GM23248 (cell line): ENCODE measurements at places on chromosomes 11 and 22. TPM values are rescaled to one million over a fixed set of nuclear protein-coding genes. Genes with fewer than 3 reads are reported as not detected.

DNA sequence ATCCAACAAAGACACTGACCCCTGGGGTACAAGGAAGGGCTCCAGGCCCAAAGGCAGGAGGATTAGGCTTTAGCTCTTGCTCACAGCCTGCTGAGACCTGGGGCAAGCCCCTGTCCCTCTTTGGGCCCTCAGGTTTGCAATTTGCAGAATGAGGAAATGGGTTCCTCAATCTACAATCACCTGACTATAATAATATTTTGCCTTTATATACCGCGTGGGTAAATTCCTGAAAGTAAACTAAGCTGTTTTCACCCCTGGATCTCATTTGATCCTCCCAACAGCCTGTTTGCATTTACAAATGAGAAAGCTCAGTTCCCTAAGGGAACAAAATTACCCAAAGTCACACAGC, 797 bp downstream of the STARD10 start:
- DNase-seq = no peak
- peak overlapping the region; percentile 59 for H3K27ac ChIP-seq
- no peaks in the 10 kb centered on the region for H3K27me3 ChIP-seq
- peaks cover 26% of the 10 kb centered on the region for H3K4me1 ChIP-seq
- H3K36me3 ChIP-seq = no peaks in the 10 kb centered on the region
- H3K4me3 ChIP-seq = peak overlapping the region; percentile 95

ARHGAP32 gene
- total RNA-seq = 4.7 and 5.5 TPM in 2 replicates

OR52A1 gene
- total RNA-seq = not detected in 2 replicates

- peaks cover 3% of the 10 kb centered on the region; the same call in 1 of the 2 replicates for H3K4me1 ChIP-seq
- no peak overlapping the region for H3K27ac ChIP-seq
- H3K36me3 ChIP-seq = no peaks in the 10 kb centered on the region
Observed at GRCh38 chr11:120978701-120979100, 45.2 kb upstream of the TBCEL start.

DNA sequence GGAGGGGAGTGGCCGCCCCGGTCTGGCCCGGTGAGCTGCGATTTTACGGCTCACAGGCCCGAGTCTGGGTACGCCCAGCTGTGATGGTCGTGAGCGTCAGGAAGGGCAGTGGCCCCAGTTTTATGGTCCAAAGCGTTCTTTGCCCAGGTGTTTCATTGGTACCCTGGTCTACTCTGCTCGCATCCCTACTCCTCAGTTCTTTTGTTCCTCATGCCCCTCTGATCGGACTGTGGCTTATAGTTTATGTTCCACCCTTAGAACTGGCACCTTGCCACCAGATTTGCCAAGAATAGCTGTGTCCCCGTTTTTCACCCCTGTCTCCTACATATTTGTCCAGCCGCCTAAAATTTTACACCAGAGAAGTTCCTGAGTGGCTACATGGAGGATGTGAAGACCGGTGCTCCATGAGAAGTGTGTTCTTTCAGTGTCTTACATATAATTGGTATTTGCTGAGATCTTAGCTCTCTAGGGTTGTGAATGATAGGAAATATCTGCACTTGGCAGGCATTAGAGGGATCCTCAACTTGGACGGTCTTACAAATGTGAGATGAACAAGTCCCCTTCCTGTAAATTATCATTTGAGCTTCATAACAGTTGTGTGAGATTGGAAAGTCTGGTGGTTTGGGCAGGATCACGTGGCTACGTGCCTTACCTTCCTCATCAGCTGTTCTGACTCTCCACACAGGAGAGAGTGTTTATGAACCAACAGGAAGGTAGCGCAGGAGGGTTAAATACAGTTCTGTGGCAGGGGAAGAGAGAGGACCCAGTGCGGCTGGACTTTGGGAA, 1.1 kb downstream of the PANX1 start:
- no peaks in the 10 kb centered on the region for H3K27me3 ChIP-seq
- no peaks in the 10 kb centered on the region for H3K36me3 ChIP-seq
- H3K27ac ChIP-seq = peak overlapping the region; percentile 96
- H3K4me1 ChIP-seq = peaks cover 44% of the 10 kb centered on the region
- no peak for DNase-seq

- H3K27me3 ChIP-seq = no peaks in the 10 kb centered on the region
- H3K36me3 ChIP-seq = no peaks in the 10 kb centered on the region
- peak; percentile 83 for DNase-seq
- no peak overlapping the region for H3K4me3 ChIP-seq
Observed at GRCh38 chr22:26669060-26669481, 11.7 kb downstream of the MIAT start.

GRCh38 chr11:76232026-76232665, 25.8 kb upstream of the WNT11 start:
- H3K4me1 ChIP-seq = 0 out of 2 replicates have a peak, but pooled peaks cover 7% of the 10 kb centered on the region
- no peak for DNase-seq
- H3K27me3 ChIP-seq = no peaks in the 10 kb centered on the region
- no peak overlapping the region for H3K4me3 ChIP-seq
- H3K36me3 ChIP-seq = no peaks in the 10 kb centered on the region
- no peak overlapping the region for H3K27ac ChIP-seq

HEPN1 gene
- not detected in 2 replicates for total RNA-seq

- H3K27me3 ChIP-seq = peaks cover 6% of the 10 kb centered on the region; the same call in 1 of the 2 replicates
- no peaks in the 10 kb centered on the region for H3K36me3 ChIP-seq
- no peak overlapping the region for H3K27ac ChIP-seq
- peaks cover 7% of the 10 kb centered on the region for H3K4me1 ChIP-seq
- H3K4me3 ChIP-seq = peak overlapping the region; percentile 94
Observed at GRCh38 chr11:121291896-121292494, 576 bp upstream of the SC5D start.

DNA sequence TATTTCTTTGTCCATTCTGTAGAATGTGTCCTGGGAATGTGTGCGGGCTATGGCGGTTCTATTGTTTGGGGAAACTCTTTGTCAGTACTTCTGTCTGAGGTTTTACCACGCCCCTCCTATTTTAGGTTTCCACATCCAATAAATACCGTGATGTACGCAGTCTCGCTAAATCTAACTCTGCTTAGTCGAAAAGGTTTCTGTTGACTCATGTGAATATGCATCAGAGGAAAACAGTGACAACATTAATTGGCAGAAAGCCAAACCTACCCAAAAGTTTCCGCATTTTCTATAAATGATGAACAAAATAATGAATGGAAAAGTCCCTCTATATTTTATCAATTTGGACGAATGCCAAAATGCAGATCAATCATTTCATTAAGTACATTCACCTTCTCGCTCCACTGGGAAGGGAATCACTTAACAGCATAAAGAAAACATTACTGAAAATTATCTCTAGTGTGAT, 143.4 kb downstream of the MAML2 start:
- no peaks in the 10 kb centered on the region; the same call in 1 of the 2 replicates for H3K36me3 ChIP-seq
- H3K27ac ChIP-seq = peak overlapping the region; percentile 60
- H3K4me3 ChIP-seq = no peak overlapping the region
- peaks cover 17% of the 10 kb centered on the region for H3K4me1 ChIP-seq
- DNase-seq = peak; percentile 64
- no peaks in the 10 kb centered on the region for H3K27me3 ChIP-seq

DNA sequence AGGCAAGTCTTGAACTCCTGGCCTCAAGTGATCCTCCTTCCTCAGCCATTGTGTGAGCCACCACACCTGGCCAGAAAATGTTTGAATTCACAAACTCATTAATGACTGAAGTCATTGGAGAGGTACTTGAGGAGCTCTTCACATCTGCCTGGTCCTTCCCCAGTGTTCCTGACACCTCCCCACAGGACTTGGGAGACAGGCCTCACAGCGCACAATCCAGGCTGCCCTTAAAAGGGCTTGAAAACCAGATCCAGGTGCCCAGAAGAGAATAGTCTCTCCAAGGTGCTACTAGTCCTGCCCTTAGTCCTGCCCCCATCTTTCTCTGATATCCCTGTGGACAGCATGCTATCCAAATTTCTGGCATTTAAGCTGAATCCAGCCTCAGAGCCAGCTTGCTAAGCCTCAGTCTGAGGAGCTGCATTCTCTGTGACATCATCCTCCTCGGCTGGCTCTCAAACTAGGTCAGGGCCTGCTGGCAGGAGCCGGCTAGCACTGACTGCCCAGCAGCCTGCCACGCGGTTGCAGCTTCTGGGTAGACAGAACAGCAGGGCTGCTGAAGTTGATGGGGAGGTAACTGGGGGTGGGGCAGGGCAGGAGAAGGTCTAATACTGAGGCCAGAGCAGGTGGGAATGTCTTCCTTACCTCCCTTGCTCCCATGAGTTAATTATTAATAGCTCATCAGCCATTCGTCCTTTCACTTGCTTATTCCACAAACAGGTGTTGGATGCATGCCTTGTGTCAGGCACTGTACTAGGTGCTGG, 35.3 kb upstream of the NECTIN1 start:
- H3K27me3 ChIP-seq = 0 out of 2 replicates have a peak, but pooled peaks cover 1% of the 10 kb centered on the region
- no peak overlapping the region for H3K27ac ChIP-seq
- no peaks in the 10 kb centered on the region for H3K36me3 ChIP-seq
